ENCODE measurements at places on chromosomes 2 and 18.

- DNase-seq = no peak
Measured at GRCh38 chr2:73255907-73256617, 22.0 kb downstream of the CCT7 start.

GRCh38 chr2:232761301-232761907 is 15.0 kb downstream of the KCNJ13 start:
- no peak for DNase-seq

DNA sequence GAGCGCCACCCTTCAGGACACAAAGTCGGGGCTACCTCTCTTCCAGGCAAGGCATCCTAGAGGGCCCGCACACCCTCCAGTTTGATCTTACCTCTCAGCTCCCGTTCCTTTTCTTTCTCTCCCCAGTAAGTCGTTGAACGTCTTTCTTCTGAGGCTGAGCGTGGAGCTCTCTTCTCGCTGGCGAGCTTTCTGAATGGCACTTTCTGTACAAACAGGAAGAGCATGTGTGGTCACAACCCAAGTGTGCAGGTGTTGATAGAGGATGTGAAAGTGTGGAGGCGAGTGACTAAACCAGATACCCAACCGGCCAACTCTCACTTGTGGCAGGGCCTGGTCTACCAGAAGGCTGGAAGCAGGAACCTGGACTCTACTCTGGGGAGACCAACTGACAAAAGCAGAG is at the start of gene AFF3:
TSS of gene AFF3 (minus strand) at position 198 of the 400 bp plus-strand sequence. CDS start 38,136 bp downstream, outside the sequence.
- no peak for DNase-seq

DNA sequence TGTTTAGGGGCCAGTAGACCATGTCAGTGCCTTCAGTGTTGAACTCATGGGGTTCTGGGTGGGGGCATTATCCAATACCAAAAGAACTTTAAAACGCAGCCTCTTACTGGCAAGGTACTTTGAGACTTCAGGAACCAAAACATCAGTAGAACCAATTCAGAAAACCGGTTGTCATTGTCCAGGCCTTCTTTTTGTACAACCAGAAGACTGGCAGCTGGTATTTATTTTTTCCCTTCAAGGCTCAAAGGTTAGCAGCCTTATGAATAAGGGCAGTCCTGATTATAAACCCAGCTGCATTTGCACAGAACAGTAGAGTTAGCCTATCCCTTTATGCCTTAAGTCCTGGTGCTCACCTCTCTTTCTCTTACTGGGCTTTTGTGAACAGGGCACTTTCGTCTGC is 113.8 kb upstream of the EML6 start:
- no peak for DNase-seq

GRCh38 chr2:55985406-55985805 is 61.8 kb upstream of the EFEMP1 start:
- DNase-seq = no peak

DNA sequence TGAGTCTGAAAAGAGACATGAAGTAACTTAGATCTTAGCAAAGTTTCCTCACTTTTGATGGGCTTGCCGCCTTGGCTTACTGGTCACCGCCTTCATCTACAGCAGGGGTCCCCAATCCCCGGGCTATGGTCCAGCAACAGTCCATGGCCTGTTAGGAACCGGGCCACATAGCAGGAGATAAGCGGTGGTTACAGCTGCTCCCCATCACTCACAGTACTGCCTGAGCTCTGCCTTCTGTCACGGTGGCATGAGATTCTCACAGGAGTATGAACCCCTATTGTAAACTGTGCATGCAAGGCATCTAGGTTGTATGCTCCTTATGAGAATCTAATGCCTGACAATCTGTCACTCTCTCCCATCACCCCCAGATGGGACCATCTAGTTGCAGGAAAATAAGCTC is 72.9 kb downstream of the BIN1 start:
- no peak for DNase-seq

DNA sequence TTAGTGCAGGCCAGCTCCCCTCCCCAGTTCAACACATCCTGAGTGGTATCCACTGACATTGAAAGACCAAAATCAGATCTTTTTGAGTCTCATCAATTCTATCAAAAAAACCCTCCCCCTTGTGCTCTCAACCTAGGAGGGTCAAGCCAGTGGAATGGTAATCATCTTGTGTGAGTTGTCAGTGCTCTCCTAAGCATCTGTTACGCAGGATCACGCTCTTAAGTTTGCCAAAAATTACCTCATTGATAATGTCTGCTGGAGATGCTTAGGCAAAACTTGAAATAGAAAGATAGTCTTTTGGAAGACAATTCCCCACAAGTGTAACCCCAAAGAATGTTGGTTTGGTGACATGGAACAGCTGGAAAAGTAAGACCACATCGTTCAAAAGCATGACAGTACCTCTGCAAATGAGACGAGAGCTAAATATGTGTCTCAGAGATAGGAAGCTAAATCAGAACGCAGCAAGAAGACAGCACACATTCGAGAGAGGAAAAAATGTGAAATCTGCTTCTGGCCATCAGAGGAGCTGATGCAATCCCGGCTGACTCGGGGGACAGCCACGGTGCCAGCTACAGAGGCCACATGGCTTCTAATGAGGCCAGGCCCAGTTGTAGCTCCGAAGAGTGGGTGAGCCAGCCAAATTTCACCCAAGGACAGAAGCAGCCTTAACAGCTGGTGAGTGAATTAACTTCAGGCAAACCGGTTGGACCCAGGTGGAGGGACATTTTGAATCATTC is 753.9 kb downstream of the RNF144A start:
- DNase-seq = no peak

DNA sequence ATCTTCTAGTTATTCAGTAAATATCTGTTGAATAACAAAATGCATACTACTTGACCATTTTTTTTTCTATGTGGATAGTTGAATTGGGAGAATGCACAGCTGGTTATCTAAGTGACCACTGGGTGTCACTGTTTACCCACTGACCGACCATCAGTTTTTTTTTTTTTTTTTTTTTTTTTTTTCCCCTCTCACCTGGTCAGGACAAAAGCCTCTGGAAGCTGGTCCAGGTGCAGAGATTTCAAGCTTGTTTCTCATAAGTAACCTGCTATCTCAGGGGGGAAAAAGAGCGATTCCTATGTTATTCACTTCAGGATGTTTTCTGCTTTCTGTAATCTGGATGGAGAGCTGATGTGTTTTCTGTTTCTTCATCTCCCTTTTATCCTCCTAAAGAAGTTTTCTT is 256.0 kb downstream of the DCDC2C start:
- DNase-seq = no peak

- no peak for DNase-seq
Measured at GRCh38 chr2:10188211-10188610, 65.7 kb downstream of the RRM2 start.

- DNase-seq = no peak
Measured at GRCh38 chr2:188381614-188382013, 89.9 kb downstream of the GULP1 start.

GRCh38 chr2:174688079-174688478 is 76.2 kb downstream of the CHRNA1 start:
- no peak for DNase-seq

DNA sequence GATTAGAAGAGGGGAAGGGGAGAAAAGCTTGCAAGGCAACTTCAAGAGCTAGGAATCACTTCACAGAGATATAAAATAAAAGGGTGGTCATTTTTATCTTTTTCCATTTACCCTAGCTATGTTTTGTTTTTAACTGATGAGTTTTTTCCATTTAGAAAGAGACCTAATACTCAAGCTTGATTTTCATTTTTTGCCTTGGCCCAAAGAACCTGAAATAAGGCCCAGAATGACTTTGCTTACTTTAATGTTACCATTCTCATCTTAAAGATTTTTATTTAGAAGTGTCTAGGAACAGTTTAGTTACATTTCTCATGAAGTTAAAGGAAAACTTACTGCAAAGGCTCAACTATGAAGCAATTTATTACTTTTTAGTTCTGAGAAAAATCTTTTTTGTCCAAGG is 276.3 kb upstream of the ZSWIM2 start:
- no peak for DNase-seq

DNA sequence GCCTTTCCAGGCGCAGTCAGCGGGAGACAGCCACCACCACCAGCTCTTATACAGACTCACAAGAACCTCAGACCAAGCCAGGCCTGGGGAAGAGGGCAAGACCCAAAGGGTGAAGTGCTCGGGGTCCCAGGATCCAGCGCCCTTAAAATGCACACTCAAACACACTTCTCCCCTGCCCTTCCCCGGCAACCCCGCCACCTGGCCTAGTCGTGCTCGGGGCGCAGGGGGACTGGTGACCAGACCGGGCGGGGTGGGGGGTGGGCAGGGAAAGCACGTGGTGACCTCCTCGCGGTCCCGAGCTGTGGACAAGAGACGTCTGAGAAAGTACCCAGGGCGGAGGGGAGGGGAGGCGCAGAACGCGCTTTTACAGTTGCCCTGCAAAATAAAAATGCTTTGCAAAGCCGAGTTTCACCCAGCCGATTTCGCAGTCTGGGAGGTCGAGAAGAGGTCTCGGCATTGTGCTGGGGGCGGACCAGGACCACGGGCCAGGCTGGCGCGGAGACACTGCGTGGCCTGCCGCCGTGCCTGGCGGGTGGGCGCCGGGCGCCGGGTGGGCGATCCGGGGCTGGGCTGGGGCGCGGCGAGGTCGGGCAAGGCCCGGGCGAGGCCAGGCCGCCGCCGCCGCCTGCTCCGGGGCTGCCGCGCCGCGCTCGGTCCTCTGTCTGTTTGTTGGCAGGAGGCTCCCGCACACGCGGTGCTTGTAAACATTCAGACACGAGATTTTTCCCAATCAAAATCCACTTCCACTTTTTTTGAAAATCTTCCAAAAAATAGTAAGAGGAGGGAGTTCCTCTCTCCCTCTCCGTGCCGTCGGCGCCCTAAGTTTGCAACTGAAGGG is 2.0 kb downstream of the BCL11A start:
- DNase-seq = no peak

All from RWPE2 (cell line).